Stimulated activated CD8-positive, alpha-beta memory T cell treated with anti-CD3 and anti-CD28 coated beads, Interleukin-4, amount 100 ng/mL, for 24 hours (primary cell): ENCODE measurements at places on chromosomes 5 and 9.

- no peak for DNase-seq
Measured at GRCh38 chr9:38732885-38733284, 13.0 kb upstream of the FAM240B start.

DNA sequence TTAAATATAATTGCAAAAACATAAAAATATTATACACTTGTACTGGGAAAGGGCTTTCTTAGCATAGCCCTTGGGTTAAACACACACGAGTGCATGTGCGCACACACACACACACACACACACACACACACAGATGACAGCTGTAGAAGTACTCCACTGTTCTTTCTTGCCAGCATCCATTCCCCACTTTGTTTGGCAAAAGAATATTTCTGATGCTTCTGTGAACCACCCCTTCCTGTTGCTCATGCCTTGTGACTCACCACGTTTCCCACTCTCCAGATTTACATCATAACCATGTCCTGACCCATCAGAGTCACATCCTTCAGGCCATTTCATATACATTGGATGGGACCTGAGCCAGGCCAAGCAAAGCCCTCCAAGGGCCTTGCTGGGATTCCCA lies 280.1 kb downstream of the DNAH5 start:
- DNase-seq: no peak

DNA sequence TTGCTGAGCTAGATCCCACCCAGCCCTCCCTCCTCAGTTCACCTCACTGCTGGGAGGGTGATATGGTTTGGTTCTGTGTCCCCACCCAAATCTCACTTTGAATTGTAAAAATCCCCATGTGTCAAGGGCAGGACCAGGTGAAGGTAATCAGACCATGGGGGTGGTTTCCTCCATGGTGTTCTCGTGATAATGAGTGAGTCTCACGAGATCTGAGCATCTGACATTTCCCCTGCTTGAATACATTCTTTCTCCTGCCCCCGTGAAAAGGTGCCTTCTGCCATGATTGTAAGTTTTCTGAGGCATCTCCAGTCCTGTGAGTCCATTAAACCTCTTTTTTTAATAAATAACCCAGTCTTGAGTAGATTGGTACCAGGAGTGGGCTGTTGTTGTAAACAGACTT lies 469.9 kb upstream of the DAP start:
- DNase-seq: no peak

GRCh38 chr9:98899408-98900056 lies 44.2 kb upstream of the COL15A1 start:
- DNase-seq: no peak

DNA sequence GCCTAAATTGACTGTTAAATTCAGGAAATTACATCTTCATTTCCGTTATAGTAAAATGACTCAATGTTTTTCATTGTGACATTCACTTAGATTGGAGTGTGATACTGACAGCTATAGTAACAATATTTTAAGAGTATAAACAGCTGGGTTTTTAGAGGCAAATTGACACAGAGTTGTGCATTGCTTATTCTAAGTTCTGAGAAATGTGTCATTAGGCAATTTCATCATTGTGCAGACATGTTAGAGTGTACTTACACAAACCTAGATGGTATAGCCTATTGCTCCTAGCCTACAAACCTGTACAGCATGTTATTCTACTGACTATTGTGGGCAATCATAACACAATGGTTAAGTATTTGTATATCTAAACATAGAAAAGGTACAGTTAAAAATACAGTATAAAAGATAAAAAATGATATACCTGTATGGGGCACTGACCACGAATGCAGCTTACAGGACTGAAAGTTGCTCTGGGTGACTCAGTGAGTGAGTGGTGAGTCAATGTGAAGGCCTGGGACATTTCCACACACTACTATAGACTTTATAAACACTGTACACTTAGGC lies 132.7 kb downstream of the PDE4D start:
- no peak for DNase-seq

- no peak for DNase-seq
Measured at GRCh38 chr5:167709625-167710024, 581.8 kb upstream of the WWC1 start.
